ENCODE measurements at places on chromosomes 4 and X.

DNA sequence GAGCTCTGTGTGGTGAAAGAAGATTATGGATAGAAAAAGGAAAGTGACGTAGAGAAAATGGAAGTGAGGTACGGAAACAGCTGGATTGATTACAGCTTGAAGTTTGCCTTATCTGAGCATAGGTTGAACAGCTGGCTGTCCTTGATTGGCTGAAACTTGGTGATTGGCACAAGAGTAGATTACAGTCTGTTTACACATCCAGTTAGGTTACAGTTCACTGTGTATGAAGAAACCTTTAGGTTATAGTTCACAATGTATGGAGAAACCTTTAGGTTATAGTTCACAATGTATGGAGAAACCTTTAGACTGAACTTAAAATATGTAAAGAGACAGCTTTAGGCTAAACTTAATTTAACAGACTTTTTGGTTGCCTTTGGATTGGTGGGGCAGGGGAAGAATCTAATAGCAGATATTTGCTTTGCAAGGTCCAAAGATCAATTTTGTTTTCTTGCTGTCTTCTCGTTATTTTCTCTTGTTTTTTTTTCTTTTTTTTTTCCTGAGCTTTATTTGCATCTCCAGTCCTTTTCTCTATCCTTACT is 15.6 kb upstream of the ART3 start:
- DNase-seq = no peak

DNA sequence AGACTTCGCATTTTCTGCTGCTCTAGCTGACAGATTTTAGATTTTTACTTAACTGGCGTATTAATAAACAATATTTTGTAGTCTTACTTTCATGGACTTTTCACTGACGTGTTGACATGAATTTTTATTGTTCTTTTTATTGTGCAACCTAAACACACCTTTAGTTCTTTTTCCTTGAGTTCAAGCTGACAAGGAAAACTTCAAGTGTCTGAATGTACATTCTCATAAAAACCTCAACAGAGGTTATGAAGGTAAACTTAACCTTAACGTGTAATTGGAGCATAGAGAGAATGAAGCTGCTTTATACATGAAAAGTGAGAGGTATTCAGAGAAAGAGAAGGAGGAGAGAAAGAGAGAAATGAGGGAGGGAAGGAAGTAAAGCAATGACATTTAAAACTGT is 364.3 kb upstream of the CT83 start:
- no peak for DNase-seq

DNA sequence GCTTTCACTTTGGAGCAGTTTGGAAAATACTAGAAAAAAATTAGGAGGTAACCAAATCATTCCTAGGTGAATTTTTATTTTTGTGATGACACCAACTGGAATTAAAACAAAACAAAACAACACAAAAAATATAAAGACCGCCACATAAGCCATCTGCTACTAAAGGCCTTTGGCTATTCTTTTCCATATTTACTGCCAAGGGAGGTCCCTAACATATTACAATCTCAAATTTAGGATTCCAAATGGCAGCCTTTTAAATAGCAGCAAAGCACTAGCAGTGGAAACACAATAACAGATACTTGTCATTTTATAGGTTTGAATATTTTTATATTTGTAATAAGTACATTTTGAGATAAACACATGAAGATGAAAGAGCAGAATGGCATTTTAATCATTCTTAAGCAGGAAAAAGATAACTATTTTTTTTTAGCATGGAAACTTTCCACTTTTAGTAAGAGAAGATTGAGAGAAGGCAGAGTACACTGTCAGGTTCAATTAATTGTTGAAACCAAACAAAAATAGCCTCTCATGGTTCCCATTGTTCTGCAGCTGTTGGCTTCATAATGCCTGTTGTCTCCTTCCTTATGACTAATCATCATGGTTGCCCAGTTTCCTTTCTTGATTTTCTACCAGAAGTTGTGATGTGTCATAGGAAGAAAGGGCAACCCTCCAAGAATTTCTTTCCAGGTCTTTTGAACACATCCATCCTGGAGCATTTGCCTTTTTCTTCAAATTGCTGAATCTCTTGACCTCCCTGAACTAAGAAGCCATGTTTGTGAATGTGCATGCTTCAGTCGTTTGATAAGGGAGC is 219.0 kb upstream of the EMCN start:
- DNase-seq = no peak

DNA sequence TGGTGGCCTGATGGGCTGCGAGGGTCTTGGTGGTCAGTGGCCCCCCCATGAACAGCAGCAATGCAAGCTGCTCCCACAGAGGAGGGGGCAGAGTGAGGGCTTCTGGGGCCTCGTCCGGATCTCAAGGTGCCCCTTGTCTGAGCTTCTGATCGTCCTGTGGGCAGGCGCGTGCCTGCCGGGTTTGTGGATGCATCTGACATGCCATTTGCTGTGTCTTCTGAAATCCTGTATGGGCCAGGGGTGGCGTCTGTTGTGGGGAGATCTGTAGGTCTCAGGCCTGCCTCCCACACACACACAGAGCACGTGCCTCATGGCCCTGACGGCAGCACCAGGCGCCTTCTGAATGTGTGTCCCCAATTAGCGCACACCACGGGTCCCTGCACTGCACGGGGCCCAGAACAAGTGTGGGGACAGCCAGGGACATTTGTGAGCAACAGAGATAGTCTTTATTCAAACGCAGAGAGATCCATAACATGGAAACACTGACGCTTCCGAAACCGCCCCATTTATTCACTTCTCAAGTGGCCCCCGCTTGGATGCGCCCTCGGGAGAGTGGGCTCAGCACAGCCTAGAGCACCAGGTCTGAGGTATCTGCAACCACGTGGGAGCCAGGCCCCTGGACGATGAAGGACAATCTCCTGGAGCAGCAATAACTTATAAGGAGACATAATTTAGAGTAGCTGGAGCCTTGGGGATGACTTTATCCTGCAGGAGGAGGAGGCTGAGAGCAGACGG is 5.7 kb downstream of the SPON2 start:
- no peak for DNase-seq

DNA sequence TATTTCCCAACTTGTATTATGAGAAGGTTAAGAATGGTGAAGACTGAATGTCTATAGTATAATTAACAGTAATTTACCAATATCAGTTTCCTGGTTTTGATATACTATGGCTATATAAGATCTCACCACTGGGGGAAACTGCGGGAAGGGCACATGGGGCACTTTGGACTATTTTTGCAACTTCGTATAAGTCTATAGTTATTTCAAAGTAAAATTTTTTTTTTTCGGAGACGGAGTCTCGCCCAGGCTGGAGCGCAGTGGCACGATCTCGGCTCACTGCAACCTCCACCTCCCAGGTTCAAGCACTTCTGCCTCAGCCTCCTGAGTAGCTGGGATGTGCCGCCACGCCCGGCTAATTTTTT is 46.1 kb downstream of the CXorf58 start:
- no peak for DNase-seq

DNA sequence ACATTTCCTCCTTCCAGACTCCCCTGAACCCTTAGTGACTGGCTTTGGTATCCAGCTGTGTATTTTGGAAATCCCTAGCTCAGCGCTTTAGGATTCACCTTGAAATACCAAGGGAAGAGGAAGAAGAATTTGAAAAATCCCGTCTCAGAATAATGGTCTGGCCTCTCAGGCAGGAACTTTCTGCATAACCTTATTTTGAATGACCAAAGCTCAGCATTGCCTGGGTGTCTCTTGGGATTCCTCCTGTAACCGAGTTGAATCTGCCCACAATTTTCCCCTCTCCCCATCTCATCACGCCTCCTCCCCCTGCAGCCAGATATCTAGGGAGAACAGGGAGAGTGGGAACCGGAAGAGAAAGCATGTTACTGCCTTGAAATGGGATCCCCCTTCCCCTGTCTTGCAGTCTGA is 116.2 kb downstream of the SMIM20 start:
- DNase-seq = no peak

DNA sequence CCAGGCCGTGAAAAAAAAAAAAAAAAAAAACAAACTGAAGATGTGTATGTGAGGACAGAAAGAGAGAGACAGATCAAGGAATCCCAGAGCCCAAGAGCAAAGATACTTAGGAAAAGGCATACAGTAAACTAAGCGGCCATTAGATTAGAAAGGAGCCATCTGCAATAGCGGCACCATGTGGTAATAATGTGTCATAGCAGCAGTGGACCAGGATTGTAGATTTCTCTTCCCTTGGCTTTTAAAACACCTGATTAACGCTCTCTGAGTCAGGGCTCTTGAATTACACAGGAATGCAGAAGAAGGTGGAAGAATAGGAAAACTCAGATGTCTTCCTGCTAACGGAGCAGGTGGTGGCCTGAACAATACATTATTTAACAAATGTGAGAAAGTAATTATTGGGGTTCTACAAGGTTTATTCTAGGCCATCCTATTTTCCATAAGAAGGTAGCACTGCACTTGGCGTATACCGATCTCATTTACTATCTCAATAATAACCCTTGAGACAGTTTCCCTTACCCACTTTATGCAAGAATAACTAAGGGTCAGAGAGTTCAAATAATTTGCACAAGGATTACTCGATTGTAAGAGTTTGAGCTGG is 182.7 kb downstream of the KCNIP4 start:
- DNase-seq = no peak

- no peak for DNase-seq
Measured at GRCh38 chr4:164621886-164622521, 131.9 kb upstream of the SMIM31 start.

GRCh38 chrX:122546269-122546668 is 637.8 kb upstream of the GRIA3 start:
- no peak for DNase-seq

DNA sequence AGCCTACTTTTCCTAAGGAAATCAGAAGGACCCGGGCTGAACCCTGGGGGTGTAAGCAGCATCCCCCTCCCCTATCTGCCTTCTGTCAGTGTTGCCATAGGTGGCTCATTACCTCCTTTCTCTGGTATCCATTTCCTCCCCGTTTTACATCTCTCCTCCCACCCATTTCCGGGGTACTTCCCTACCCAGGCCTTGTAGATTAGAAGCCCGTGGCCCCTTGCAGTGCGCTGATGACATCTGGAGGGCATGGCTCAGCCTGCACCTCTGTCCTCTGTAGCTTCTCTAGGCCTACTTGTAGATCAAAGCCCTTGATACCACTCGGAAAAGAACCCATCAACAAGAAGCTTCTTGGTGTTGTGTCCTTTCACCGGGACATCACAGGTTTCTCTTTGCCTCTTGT is 71.8 kb downstream of the NBDY start:
- DNase-seq = no peak

DNA sequence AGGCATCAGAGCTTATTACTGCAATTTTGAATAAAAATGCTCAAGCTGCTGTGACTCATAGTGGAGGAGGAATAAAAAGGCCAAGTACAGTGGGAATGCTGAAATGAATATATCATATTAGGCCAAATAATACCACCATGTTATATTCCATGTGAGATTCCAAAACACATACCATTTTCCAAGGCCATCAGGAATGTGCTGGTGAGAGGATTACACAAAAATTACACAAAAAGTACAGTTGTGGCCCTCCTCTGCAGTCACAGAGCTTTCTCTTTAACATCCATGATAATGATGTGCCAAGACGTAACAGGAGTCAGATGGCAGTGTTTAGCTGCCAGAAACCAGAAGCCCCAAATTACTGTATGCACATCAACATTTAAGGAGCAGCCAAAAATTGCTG is 153.5 kb downstream of the PCDH18 start:
- no peak for DNase-seq

- no peak for DNase-seq
Measured at GRCh38 chr4:186032259-186032658, 36.7 kb upstream of the TLR3 start.

GRCh38 chr4:25950461-25951389 is 36.7 kb downstream of the SMIM20 start:
- no peak for DNase-seq

DNA sequence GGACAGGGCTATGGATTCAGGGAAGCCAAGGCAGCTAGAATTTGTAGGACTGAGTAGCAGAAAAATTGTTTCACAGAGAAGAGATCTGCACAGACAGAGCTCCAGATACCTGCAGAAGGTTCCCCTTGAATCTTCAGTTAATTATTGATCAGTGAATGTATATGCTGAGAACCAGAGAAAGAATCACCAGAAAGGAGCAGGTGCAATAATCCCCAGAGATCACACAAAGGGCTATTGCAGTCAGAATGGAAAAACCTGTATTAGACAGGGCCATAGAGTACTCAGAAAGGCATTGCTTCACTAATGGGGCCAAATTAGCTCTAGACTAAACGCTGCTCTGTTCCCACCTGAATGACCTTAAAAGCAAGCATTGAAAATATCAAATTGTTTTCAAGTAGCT is 35.5 kb upstream of the SMAD1 start:
- no peak for DNase-seq
